ENCODE measurements at places on chromosomes 5 and 9.

GRCh38 chr9:91750343-91750742 lies 199.7 kb downstream of the ROR2 start:
- no peak for DNase-seq

- peak; percentile 15 for DNase-seq
These were observed 96.0 kb downstream of the HINT1 start for GRCh38 chr5:131068893-131069643.

DNA sequence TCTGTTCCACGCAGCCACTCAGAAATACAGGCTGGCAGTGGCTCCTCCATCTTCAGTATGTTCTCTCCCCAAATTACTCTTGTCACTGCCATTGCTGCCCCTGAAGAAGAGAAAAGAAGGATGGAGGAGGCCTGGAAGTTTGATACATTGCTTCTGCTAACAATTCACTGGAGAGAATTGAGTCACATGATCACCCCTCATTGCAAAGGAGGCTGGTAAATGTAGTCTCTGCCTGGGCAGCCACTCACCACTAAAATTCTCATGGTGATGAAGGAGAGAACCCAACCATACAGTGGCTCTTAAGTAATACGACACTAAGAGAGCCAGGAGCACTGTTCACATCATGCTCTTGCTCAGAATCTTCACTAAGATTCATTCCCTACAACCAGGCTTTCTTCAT lies 112.0 kb downstream of the DOCK8 start:
- DNase-seq, result no peak

DNA sequence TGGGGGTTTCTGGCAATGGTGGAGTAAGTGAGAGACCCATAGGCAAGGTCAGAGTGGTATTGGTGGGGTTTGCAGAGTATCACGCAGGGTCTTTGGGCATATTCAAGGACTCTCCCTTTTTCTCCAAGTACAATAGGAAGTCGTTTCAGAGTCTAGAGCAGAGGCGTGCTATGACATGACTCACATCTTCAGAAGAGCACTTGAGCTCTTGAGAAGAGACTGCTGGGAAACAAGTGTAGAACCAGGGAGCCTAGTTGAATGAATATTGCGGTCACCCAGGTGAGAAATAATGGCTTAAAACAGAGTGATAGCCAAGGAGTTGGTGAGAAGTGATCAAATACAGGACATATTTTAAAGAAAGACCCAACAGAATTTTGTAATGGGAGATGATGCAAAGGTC lies 813.4 kb downstream of the TLE1 start:
- DNase-seq, result no peak

- no peak for DNase-seq
These were observed 40.9 kb downstream of the VAV2 start for GRCh38 chr9:133951265-133951664.

DNA sequence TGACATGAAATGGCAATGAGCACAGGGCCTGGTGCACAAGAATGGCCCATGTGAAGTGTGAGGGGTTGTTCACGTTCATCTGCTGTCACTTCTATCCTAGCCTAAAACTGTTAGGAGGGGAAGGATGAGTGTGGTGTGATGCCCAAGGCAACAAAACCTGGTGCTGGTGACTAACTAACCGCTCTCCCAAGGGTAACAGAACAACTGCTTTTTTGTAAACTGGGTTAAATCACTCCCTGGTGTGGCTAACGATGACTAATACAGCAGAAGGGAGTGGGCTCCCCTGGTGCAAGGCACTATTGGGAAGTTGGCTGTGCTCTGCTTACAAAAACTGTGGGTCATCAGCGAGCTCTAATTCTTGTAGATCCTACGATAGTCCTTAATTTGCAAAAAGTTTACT lies 103.2 kb upstream of the VCAN start:
- no peak for DNase-seq

GRCh38 chr9:131398204-131398603 lies 4.3 kb downstream of the PRRC2B start:
- peak; percentile 42 for DNase-seq
